ENCODE measurements at places on chromosomes 7 and 10. TPM values are rescaled to one million over a fixed set of nuclear protein-coding genes. Genes with fewer than 3 reads are reported as not detected.

The GHRHR gene
- not detected for total RNA-seq

The GPR26 gene
- total RNA-seq = not detected

The KCNMA1 gene
- 68.8 TPM for total RNA-seq

The NACAD gene
- total RNA-seq = 0.40 TPM

The CHRM2 gene
- total RNA-seq = not detected

The DEPP1 gene
- total RNA-seq = 2.0 TPM

The IRF5 gene
- 13.4 TPM for total RNA-seq

The NPSR1 gene
- not detected for total RNA-seq

The GIMAP1 gene
- not detected for total RNA-seq

The LIPN gene
- not detected for total RNA-seq

The C7orf57 gene
- 0.31 TPM for total RNA-seq

The PCLO gene
- 0.82 TPM for total RNA-seq

The OR2A12 gene
- not detected for total RNA-seq

The IQUB gene
- total RNA-seq = 0.11 TPM

The RAMP3 gene
- not detected for total RNA-seq

The FASTK gene
- 80.0 TPM for total RNA-seq

The TMEM273 gene
- not detected for total RNA-seq

The KCP gene
- 0.05 TPM for total RNA-seq

The ZCCHC24 gene
- 4.1 TPM for total RNA-seq

The LIPF gene
- total RNA-seq = not detected

The CRPPA gene
- 0.60 TPM for total RNA-seq

The TMEM72 gene
- not detected for total RNA-seq

The JAZF1 gene
- 6.3 TPM for total RNA-seq

The NXPH1 gene
- not detected for total RNA-seq

The NAT16 gene
- total RNA-seq = 0.15 TPM

The CLDN3 gene
- 3.5 TPM for total RNA-seq

The FLNC gene
- 5.7 TPM for total RNA-seq

The APBB1IP gene
- 6.2 TPM for total RNA-seq

The ASIC3 gene
- 11.7 TPM for total RNA-seq

The DYNC1I1 gene
- 0.21 TPM for total RNA-seq

The WASHC2A gene
- total RNA-seq = 12.8 TPM

The C10orf67 gene
- total RNA-seq = not detected

The MRM2 gene
- 47.4 TPM for total RNA-seq

The ADAMTS14 gene
- 0.16 TPM for total RNA-seq

The DIP2C gene
- 9.7 TPM for total RNA-seq

The SKIDA1 gene
- 0.85 TPM for total RNA-seq

The ZNF425 gene
- total RNA-seq = 1.3 TPM

The C10orf62 gene
- not detected for total RNA-seq

The PRF1 gene
- not detected for total RNA-seq

The ACHE gene
- total RNA-seq = 2.1 TPM

The FAM13C gene
- 0.08 TPM for total RNA-seq

The CCDC6 gene
- 31.4 TPM for total RNA-seq

The LIPM gene
- total RNA-seq = not detected

The TRIM73 gene
- total RNA-seq = 1.2 TPM

The WAC gene
- total RNA-seq = 70.3 TPM

The RTKN2 gene
- 0.95 TPM for total RNA-seq

The AGAP4 gene
- 5.2 TPM for total RNA-seq

The SPDYE1 gene
- total RNA-seq = not detected

The NODAL gene
- total RNA-seq = not detected

The COL17A1 gene
- 2.8 TPM for total RNA-seq

The GATA3 gene
- total RNA-seq = 6.4 TPM

The JCAD gene
- 17.8 TPM for total RNA-seq

The CYP3A7 gene
- total RNA-seq = 0.06 TPM

The TMEM213 gene
- total RNA-seq = not detected

The PAOX gene
- 1.9 TPM for total RNA-seq

The WDFY4 gene
- not detected for total RNA-seq

The KLF14 gene
- total RNA-seq = 0.08 TPM

The LIPJ gene
- not detected for total RNA-seq
